Karpas-422 (cell line): ENCODE measurements at places on chromosomes 5 and 9. TPM values are rescaled to one million over a fixed set of nuclear protein-coding genes. Genes with fewer than 3 reads are reported as not detected.

- no peaks in the 10 kb centered on the region for H3K36me3 ChIP-seq
- H3K27ac ChIP-seq: no peak overlapping the region
- no peaks in the 10 kb centered on the region for H3K27me3 ChIP-seq
- H3K4me1 ChIP-seq: no peaks in the 10 kb centered on the region
- DNase-seq: no peak
These were observed 778.1 kb downstream of the TLR4 start for GRCh38 chr9:118482306-118482705.

DNA sequence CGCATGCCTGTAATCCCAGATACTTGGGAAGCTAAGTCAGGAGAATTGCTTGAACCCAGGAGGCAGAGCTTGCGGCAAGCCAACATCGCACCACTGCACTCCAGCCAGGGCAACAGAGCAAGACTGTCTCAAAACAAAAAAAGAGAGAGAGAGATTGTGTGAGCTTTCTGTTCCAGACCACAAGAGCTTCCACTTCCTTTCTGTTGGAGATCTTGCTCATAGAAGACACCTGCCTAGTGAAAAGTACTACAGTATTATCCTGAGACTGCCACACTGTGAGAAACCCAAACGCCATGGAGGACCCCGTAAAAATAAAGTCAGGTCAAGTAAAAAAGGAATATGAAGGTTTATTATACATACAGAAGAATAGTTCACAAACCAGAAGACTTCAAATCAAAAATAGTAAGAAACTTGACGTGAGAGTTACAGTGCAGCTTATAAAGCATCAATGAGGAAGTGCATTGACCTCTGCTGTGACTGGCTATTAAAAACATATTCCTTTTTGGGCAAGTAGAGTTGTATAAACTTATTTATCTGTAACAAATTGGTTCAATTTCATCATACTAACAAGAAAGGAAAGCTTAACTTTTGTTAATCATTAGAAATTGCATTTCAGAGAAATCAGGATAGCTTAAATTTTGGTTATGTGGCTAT is 4.3 kb upstream of the EMB start:
- H3K4me3 ChIP-seq: peak overlapping the region; percentile 33; the same call in 1 of the 2 replicates
- no peaks in the 10 kb centered on the region for H3K27me3 ChIP-seq
- H3K36me3 ChIP-seq: no peaks in the 10 kb centered on the region
- H3K4me1 ChIP-seq: peaks cover 39% of the 10 kb centered on the region
- peak overlapping the region; percentile 94 for H3K27ac ChIP-seq
- peak; percentile 84 for DNase-seq

DNA sequence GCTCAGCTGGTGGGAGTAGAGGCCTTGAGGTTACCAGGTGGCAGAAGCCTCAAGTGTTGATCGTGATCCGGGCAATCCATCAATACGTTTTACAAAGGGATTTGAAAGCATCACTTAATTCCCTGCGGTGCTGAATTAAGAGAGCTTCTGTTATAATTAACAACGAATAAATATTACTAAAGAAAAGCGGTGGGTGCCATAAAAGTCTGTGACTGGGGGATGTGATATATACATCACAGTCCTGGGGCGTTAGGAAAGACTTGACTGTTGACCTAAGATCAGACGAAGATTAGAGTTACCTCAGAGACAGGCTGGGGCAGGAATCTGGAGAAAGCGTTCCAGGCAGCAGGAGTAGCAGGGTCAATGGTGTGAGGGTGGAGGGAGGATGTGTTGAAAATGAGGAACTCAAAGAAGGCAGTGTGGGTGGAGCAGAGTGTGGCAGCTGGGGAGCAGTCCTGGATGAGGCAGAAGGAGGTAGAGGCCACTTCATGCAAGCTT is 6.7 kb upstream of the C5orf63 start:
- H3K27ac ChIP-seq: no peak overlapping the region
- H3K36me3 ChIP-seq: no peaks in the 10 kb centered on the region
- no peaks in the 10 kb centered on the region for H3K27me3 ChIP-seq
- no peak for DNase-seq
- H3K4me1 ChIP-seq: no peaks in the 10 kb centered on the region
- H3K4me3 ChIP-seq: no peak overlapping the region

Gene JAKMIP2
- total RNA-seq: 39.5 and 58.7 TPM in 2 replicates

- no peaks in the 10 kb centered on the region for H3K4me1 ChIP-seq
- no peak overlapping the region for H3K4me3 ChIP-seq
- DNase-seq: no peak
- no peak overlapping the region for H3K27ac ChIP-seq
- H3K27me3 ChIP-seq: no peaks in the 10 kb centered on the region
- H3K36me3 ChIP-seq: no peaks in the 10 kb centered on the region
These were observed 12.3 kb downstream of the ZSWIM6 start for GRCh38 chr5:61344187-61344944.

Gene SPOCK1
- total RNA-seq: 0.54 and 1.0 TPM in 2 replicates

DNA sequence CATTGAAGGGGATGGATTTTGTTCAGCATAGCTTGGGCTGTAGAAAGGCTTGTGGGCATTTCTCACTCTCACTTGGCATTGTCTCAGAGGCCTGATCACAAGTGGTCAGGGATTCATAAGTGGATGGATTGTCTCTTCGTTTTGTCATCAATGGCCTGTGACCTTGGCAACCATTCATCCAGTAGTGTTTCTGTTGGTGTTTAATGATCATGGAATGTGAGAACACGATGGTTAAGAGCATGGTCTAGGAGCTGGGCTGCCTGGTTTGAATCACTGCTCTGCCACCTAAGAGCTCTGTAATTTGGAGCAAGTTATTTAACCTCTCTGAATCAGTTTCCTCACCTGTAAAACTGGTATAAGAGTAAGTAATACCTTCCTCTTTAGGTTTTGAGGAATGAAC is 430.1 kb upstream of the MEF2C start:
- no peaks in the 10 kb centered on the region for H3K4me1 ChIP-seq
- no peaks in the 10 kb centered on the region for H3K27me3 ChIP-seq
- H3K27ac ChIP-seq: no peak overlapping the region
- no peak for DNase-seq
- H3K36me3 ChIP-seq: no peaks in the 10 kb centered on the region
- H3K4me3 ChIP-seq: no peak overlapping the region

Gene SLC45A2
- total RNA-seq: not detected in 2 replicates

DNA sequence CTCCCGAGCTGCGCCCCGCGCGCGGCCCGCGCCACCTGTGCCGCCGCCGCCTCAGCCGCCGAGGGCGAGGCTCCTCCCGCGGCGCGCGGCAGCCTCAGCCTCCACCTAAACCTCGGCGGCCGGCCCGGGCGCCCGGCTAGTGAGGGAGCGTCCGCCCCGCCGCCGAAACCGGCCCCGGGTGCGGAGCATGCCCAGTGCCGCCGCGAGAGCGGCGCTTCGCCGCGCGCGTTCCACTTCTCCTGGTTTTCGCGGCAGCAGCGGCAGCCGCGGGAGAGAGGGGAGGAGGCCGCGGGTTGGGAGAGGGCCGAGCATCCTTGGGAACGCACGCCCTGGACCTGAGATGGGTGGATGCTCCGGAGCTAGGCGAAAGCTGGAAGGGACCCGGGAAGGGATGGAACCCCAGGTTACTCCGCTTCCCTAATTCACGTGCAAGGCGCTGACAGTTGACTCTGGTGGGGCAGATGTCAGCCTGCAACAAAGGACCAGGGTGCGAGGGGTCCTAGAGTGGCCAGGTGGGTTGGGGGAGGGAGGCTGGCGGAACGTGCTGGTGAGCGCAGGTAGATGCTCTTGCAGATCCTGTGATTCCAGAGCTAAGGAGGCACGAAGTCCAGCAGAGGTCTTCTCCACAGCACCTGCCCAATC is at the start of gene CTNND2:
Gene CTNND2 (minus strand): TSS at position 182 of the 642 bp plus-strand sequence. CDS start 593 bp downstream, outside the sequence.
- no peak for DNase-seq
- no peaks in the 10 kb centered on the region for H3K36me3 ChIP-seq
- no peak within 1 kb of the TSS for H3K27ac ChIP-seq
- no peaks in the 10 kb centered on the region for H3K27me3 ChIP-seq

DNA sequence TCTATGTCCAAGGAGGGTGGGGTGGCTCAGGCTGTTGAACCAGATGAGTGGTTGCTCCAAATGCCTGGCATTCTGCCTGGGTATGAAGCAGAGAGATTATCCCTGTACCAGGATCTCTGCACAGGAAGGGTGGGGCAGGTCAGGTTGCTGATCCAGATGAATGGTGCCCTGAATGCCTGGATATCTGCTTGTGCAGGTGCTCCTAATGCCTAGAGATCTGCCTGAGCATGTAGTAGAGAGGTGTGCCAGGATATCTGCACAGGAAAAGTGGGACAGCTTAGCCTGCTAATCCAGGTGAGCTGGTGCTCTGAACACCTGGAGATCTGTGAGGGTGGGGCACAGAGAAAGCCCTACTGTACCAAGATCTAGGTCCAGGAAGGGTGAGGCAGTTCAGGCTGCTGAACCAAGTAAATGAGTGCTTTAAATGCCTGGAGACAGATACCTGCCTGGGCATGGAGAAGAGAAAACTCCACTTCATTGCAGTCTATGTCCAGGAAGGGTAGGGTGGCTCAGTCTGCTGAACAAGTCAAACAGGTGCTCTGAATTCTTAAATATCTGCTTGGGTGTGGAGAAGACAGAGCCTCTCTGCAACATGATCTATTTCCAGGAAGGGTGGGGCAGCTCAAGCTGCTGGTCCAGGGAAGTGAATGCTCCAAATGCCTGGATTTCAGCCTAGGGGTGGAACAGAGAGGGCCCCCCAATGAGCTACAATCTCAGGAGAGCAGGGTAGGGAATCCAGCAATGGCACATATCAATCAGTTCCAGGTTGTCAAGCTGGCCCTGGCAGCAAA is 189.4 kb upstream of the DMRTA1 start:
- H3K27me3 ChIP-seq: no peaks in the 10 kb centered on the region
- H3K4me3 ChIP-seq: no peak overlapping the region
- no peak for DNase-seq
- H3K4me1 ChIP-seq: no peaks in the 10 kb centered on the region
- no peak overlapping the region for H3K27ac ChIP-seq

Gene FOXD4L6
- 0.30 and 1.5 TPM in 2 replicates for total RNA-seq

GRCh38 chr9:131270171-131271015 is 5.9 kb downstream of the FAM78A start:
- H3K4me1 ChIP-seq: peaks cover 62% of the 10 kb centered on the region
- peak; percentile 73 for DNase-seq
- no peaks in the 10 kb centered on the region for H3K36me3 ChIP-seq

Gene MEIKIN
- not detected in 2 replicates for total RNA-seq

- H3K27me3 ChIP-seq: no peaks in the 10 kb centered on the region
- no peak overlapping the region for H3K4me3 ChIP-seq
- H3K4me1 ChIP-seq: no peaks in the 10 kb centered on the region
- no peak for DNase-seq
- no peak overlapping the region for H3K27ac ChIP-seq
These were observed 358.9 kb upstream of the IRX2 start for GRCh38 chr5:3110371-3110770.

- peaks cover 9% of the 10 kb centered on the region for H3K4me1 ChIP-seq
- H3K27ac ChIP-seq: no peak overlapping the region
- no peaks in the 10 kb centered on the region for H3K36me3 ChIP-seq
- H3K4me3 ChIP-seq: no peak overlapping the region
These were observed 204.9 kb downstream of the CHSY3 start for GRCh38 chr5:130109152-130109551.

DNA sequence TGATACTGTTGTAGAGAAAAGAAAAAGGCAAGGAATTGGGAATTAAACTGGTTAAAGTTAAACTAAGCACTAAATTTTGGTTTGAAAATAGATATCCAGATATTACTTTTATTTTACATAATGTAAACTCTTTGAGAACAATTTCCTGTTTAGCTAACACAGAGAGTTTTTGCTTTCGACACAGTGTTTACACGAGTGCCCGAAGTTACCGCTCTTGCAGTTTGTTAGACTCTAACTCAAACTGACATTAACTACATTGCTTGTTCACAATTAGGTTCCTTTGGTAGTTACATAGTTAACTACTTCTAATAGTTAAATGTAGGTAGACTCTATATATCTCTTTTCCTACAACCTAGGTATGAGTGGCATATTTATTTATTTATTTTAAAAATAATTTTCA is 117.1 kb upstream of the CHD1 start:
- no peaks in the 10 kb centered on the region for H3K27me3 ChIP-seq
- H3K4me1 ChIP-seq: no peaks in the 10 kb centered on the region
- H3K36me3 ChIP-seq: no peaks in the 10 kb centered on the region
- H3K27ac ChIP-seq: no peak overlapping the region
- DNase-seq: no peak

DNA sequence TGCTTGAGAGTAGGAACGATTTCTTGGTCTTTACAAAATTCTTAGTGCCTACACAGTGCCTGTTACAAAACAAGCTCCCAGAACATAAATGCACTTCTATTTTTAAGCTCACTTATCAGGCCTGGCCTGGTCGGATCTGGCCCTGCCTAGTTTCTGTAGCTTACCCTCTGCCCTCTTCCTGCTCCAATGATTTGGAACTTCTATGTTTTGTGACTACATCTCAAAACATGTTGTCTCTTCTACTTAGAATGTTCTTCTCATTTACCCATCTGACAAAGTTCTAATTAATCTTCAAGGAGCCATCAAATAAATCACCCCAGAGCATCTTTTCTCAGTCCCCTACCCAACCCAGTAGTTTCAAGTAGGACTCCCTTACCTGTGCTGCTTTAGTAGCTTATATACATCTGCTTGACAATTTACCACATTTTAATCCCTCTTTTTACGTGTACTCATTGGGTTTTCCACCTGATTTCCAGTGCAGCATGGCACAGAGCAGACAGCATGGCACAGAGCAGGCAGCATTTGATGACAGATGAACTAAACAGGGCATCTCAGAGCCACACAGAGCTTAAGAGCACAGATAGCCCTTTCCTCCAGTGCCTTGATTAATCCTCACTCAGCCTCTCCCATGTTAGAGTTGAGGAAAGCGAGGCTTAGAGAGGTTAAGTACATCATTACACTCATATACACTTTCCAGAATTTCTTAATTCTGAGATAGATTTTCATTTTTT is 171.9 kb downstream of the MAPKAP1 start:
- DNase-seq: no peak
- H3K27me3 ChIP-seq: no peaks in the 10 kb centered on the region
- peaks cover 13% of the 10 kb centered on the region for H3K4me1 ChIP-seq
- H3K36me3 ChIP-seq: no peaks in the 10 kb centered on the region
- no peak overlapping the region for H3K27ac ChIP-seq

Gene CCL21
- total RNA-seq: not detected in 2 replicates

Gene CCDC69
- 241 and 291 TPM in 2 replicates for total RNA-seq

DNA sequence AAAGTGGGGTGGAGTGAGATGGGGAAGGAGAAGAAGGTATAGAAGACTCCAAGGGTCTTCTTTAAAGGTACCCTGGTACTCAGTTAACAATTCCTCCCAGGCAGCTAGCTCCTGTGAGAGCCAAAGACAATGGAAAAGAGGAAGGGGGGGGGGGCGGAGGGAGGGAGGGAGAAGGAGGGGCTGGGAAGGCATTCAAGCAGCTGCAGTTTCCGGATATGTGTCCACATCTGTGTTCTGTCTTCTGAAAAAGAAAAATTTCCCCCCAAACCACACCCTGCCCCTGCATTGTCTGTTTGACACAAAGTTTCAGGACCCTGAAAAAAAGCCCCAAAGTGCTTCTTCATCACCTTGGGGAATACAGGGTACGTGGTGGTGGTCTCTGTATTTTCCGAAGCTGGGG is 11.1 kb downstream of the SPRY4 start:
- H3K36me3 ChIP-seq: no peaks in the 10 kb centered on the region
- DNase-seq: no peak
- H3K4me3 ChIP-seq: no peak overlapping the region
- H3K27ac ChIP-seq: no peak overlapping the region
- H3K27me3 ChIP-seq: no peaks in the 10 kb centered on the region
- H3K4me1 ChIP-seq: peaks cover 6% of the 10 kb centered on the region

- H3K36me3 ChIP-seq: 0 out of 2 replicates have a peak, but pooled peaks cover 5% of the 10 kb centered on the region
- no peak overlapping the region for H3K4me3 ChIP-seq
- H3K4me1 ChIP-seq: no peaks in the 10 kb centered on the region
- no peak overlapping the region for H3K27ac ChIP-seq
These were observed 69.8 kb downstream of the KDM4C start for GRCh38 chr9:6827439-6828145.

- H3K27me3 ChIP-seq: no peaks in the 10 kb centered on the region
- DNase-seq: no peak
- no peak overlapping the region for H3K27ac ChIP-seq
- H3K4me3 ChIP-seq: no peak overlapping the region
- no peaks in the 10 kb centered on the region for H3K36me3 ChIP-seq
These were observed 71.8 kb upstream of the SMIM15 start for GRCh38 chr5:61234019-61234418.
